ENCODE measurements at places on chromosomes 16 and 17. TPM values are rescaled to one million over a fixed set of nuclear protein-coding genes. Genes with fewer than 3 reads are reported as not detected.

DNA sequence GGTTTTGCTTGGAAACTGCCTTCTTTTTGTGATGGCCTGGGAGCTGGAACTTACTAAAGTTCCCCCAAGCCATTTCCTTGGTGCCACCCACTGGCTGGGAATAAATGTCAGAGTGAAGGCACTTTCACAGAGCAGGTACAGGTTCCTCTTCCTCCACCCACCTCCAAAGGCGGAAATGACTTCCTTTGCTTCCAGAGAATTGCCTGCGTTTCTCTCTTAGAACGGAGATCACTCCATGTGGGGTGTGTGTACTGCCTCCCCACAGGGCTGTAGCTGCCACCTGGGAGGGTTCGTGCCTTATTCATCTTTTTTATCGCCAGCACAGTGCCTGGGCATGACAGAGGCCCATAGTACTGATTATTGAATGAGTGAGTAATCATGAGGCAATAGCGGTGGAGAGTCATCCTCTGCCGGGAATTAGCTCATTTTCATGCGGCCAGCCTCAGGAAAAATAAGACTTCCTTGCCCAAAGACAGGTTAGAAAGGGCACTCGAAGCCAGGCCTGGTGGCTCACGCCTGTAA lies 32.2 kb upstream of the HAS3 start:
- H3K27me3 ChIP-seq = no peaks in the 10 kb centered on the region
- no peak overlapping the region for H3K4me3 ChIP-seq
- no peak overlapping the region for H3K27ac ChIP-seq
- no peak for DNase-seq

DNA sequence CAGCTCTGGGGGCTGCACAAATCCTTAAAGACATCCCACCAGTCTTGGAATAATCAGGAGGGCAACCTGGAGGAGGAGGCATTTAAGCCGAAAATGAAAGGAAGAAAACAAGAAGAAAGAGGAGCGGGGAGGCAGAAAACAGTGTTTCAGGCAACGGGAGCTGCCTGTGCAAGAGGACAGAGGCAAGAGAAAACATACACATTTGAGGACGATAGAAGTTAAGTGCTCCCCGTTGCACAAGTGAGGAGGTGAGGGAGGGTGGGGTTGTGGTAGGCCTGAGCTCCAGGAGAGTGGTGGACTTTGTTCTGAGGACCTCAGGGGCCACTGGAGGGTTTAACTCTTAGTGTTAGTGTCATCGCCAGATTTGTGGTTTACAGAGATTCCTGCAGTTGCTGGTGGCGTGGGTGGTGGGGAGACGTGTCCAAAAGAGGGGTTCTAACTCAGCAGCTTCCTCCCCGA lies 27.6 kb upstream of the CIBAR2 start:
- H3K36me3 ChIP-seq = no peaks in the 10 kb centered on the region
- peaks cover 34% of the 10 kb centered on the region for H3K27me3 ChIP-seq
- peaks cover 9% of the 10 kb centered on the region for H3K4me1 ChIP-seq
- no peak overlapping the region for H3K4me3 ChIP-seq

DNA sequence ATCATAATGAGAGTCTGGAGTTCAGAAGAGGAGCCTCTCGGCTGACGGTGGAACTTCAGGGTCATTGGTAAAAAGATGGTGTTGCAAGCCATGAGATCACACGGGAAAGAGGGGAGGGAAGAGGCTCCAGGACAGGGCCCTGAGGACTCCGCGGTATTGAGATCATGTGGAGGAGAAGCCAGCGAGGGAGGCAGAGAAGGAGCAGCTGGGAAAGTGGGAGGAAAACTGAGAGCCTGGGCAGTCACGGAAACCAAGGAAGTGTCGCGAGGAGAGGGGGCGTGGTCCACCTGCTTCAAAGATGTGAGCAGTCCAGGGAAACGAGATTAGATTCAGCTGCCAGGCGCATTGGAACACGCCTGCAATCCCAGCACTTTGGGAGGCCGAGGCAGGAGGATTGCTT lies 27.7 kb upstream of the SBK1 start:
- H3K36me3 ChIP-seq = no peaks in the 10 kb centered on the region
- no peak overlapping the region for H3K27ac ChIP-seq
- DNase-seq = no peak
- H3K4me1 ChIP-seq = peaks cover 13% of the 10 kb centered on the region
- no peaks in the 10 kb centered on the region for H3K27me3 ChIP-seq

DNA sequence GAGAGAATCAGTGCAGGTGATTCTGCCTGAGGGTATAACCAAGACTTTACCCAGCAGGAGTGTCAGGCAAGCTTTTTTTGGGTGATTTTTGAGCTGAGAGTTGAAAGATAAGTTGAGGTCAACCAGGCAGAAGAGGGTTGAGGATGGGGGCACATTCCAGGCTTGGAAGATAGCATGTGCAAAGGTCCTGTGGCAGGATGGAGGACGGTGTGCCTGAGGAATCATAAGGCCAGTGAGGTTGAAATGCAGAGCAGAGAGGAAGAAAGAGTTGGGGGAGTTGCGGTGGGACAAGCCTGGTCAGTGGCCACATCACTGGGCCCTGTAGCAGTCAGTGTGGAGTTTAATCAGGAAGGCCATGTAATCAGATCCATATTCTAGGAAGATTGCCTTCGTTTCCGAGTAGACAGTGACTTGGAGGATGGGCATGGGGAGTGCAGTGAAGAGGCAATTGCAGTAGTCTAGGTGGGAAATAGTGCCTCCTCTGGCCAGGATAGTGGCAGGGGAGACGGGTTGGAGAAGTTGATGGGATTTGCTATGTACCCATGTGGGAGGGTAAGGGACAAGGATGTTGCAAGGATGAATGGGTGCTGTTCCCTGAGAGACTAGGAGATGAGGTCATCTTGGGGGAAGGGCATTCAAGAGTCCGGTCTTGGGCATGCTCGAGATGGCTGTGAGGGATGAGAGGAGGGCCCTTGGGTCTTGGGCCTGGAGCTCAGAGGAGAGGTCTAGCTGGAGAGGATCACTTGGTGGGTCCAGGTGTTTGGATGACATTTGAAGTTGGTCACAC lies 3.9 kb downstream of the PLEKHG4 start:
- no peaks in the 10 kb centered on the region for H3K36me3 ChIP-seq
- no peaks in the 10 kb centered on the region for H3K4me1 ChIP-seq
- DNase-seq = no peak
- H3K4me3 ChIP-seq = no peak overlapping the region
- no peak overlapping the region for H3K27ac ChIP-seq

DNA sequence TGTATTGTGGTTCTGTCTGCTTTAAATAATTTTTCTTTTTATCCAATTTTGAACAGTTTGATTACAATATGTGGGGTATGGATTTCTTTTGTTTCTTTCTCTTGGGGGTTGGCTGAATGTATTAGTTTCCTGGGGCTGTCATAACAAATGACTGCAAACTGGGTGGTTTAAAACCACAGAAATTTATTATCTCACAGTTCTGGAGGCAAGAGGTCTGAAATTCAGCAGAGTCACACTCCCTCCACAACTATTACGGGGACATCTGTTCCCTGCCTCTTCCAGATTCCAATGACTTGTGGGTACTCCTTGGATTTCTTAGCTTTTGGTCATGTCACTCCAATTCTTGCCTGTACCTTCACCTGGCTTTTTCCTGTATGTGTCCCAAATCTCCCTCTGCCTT lies 23.7 kb downstream of the COX11 start:
- no peak overlapping the region for H3K27ac ChIP-seq
- H3K4me3 ChIP-seq = no peak overlapping the region
- no peaks in the 10 kb centered on the region for H3K36me3 ChIP-seq

DNA sequence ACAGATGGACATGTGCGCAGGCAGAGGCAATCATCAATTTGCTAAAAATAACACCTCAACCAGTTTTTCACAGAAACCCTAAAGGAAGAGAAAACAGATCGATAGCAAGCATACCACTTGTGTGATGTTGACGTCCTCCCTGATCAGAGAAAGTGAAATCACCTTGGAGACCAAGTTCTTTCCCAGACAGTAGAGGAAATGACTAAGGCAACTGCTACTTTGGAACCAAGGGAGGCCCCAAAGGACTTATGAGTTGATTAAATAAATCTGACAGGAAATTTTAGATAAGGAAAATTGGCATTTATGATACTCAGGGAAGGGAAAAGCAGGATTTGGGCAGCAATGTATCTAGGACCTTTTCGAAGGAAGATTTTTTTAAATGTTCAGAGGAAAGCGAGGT lies 267.1 kb upstream of the ASIC2 start:
- no peaks in the 10 kb centered on the region for H3K36me3 ChIP-seq
- no peak overlapping the region for H3K27ac ChIP-seq
- no peak overlapping the region for H3K4me3 ChIP-seq
- no peaks in the 10 kb centered on the region for H3K27me3 ChIP-seq

- peaks cover 5% of the 10 kb centered on the region for H3K4me1 ChIP-seq
- H3K36me3 ChIP-seq = peaks cover 5% of the 10 kb centered on the region
- no peak overlapping the region for H3K27ac ChIP-seq
- H3K4me3 ChIP-seq = no peak overlapping the region
These were observed 8.5 kb downstream of the REXO5 start for GRCh38 chr16:20814784-20815183.

DNA sequence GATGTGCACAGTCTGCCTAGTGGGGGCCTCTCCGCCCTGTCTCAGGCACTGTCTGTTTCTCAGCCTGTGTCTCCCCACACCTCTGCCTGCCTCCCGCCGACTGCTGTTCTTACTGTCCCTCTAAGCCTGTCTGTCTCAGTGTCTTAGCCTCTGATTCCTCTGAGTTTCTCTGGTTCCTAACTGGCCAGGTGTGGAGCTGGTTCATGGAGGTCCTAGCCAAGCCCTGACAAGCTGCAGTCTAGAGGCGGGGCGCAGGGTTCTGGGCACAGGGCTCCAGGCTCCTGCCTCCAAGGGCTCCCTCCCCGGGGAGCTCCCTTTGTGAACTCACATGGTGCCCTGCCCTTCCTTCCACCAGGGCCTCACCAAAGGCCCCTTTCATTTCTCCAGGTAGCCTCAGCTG lies 19.4 kb downstream of the C17orf100 start:
- H3K27ac ChIP-seq = no peak overlapping the region
- DNase-seq = no peak
- no peaks in the 10 kb centered on the region for H3K36me3 ChIP-seq
- H3K27me3 ChIP-seq = no peaks in the 10 kb centered on the region
- peaks cover 13% of the 10 kb centered on the region for H3K4me1 ChIP-seq

GRCh38 chr16:66569827-66570405 lies 3.7 kb downstream of the CMTM1 start:
- H3K4me1 ChIP-seq = peaks cover 16% of the 10 kb centered on the region
- no peak for DNase-seq
- peaks cover 29% of the 10 kb centered on the region for H3K36me3 ChIP-seq
- H3K27me3 ChIP-seq = no peaks in the 10 kb centered on the region
- H3K27ac ChIP-seq = no peak overlapping the region
- H3K4me3 ChIP-seq = no peak overlapping the region

DNA sequence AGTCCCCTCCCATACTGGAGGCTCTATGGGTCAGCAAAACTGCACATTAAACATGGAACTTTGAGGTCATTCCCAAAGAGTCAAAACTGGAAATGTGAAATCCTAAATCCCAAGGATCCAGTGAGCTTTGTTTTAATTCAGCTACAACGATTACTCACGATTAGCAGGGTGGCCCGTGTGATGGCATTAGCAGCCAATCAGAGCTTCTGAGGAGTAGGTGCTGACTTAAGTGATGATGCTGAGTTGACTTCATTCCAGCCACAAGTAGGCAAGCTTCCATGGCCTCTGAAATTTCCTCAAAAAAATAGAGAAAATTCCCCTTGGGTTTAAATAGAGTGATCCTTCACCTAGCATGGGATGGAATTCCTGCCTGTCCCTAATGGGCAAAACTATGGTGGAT lies 28.1 kb upstream of the BEAN1 start:
- H3K36me3 ChIP-seq = no peaks in the 10 kb centered on the region
- H3K4me1 ChIP-seq = no peaks in the 10 kb centered on the region
- no peaks in the 10 kb centered on the region for H3K27me3 ChIP-seq
- H3K4me3 ChIP-seq = no peak overlapping the region
- DNase-seq = no peak
- no peak overlapping the region for H3K27ac ChIP-seq

- H3K27me3 ChIP-seq = no peaks in the 10 kb centered on the region
- H3K36me3 ChIP-seq = no peaks in the 10 kb centered on the region
- H3K4me1 ChIP-seq = no peaks in the 10 kb centered on the region
- no peak for DNase-seq
- H3K27ac ChIP-seq = no peak overlapping the region
These were observed 928.7 kb upstream of the SOX9 start for GRCh38 chr17:71192039-71192555.

DNA sequence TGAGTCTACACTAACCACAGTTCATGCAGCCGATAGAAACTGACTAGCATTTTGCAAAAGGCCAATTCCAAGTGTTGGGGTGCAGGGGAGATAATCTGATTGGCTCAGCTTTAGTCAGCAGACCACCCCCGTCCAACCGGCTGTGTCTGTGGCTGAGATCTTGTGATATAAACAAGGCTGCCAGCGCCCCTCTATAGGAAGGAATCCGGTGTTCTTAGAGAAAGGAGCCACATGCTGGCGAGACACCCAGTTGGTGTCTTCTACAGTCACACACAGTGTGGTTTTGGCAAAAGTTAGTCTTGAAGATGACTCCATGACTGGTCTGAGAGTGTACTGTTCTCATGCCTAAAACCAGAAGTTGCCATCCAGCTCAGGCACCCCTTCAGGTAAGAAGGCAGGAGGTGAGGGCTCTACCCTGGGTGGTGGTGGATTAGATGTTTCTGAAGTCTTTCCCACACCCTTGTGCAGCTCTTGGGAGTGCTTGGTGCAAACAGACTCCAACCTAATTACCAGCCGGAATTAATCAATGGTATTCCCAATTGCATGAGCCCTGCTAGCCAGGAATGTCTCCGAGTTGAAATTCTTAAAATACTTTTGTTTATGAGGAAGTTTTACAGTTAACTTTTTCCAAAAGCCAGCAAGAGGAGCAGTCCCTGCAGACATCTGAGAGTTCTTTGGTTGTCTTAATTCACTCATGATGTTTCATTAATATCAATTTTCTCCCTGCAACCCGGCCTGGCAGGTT lies 172.3 kb upstream of the IRX6 start:
- DNase-seq = no peak
- H3K27ac ChIP-seq = no peak overlapping the region
- H3K4me1 ChIP-seq = no peaks in the 10 kb centered on the region
- no peaks in the 10 kb centered on the region for H3K36me3 ChIP-seq
- no peak overlapping the region for H3K4me3 ChIP-seq

- H3K4me3 ChIP-seq = no peak overlapping the region
- H3K4me1 ChIP-seq = no peaks in the 10 kb centered on the region
- H3K36me3 ChIP-seq = no peaks in the 10 kb centered on the region
These were observed 85.1 kb upstream of the TBX2 start for GRCh38 chr17:61314368-61315078.

- no peak overlapping the region for H3K27ac ChIP-seq
- DNase-seq = no peak
- H3K4me3 ChIP-seq = no peak overlapping the region
- no peaks in the 10 kb centered on the region for H3K36me3 ChIP-seq
- peaks cover 4% of the 10 kb centered on the region for H3K27me3 ChIP-seq
These were observed 29.3 kb downstream of the GINS3 start for GRCh38 chr16:58421529-58421928.

- H3K27ac ChIP-seq = no peak overlapping the region
- H3K4me3 ChIP-seq = no peak overlapping the region
- H3K4me1 ChIP-seq = no peaks in the 10 kb centered on the region
- no peaks in the 10 kb centered on the region for H3K36me3 ChIP-seq
These were observed 43.9 kb upstream of the SSTR5 start for GRCh38 chr16:1028524-1029258.

Gene TMEM114
- total RNA-seq = not detected

Gene PDIA2
- total RNA-seq = not detected

Gene RAB11FIP4
- 39.1 TPM for total RNA-seq

Gene KRT27
- total RNA-seq = not detected

Gene CD300E
- total RNA-seq = not detected

Gene WNT9B
- not detected for total RNA-seq

Gene ZNF385C
- 1.3 TPM for total RNA-seq

Gene ZG16
- not detected for total RNA-seq

Gene BIRC5
- 90.6 TPM for total RNA-seq

Gene WFDC1
- not detected for total RNA-seq

All from activated CD8-positive, alpha-beta T cell treated with anti-CD3 and anti-CD28 coated beads for 36 hours (primary cell).